Tracheal epithelial cell (primary cell): ENCODE measurements at places on chromosomes 2 and 18. TPM values are rescaled to one million over a fixed set of nuclear protein-coding genes. Genes with fewer than 3 reads are reported as not detected.

The TLX2 gene
- not detected in 2 replicates for total RNA-seq

The KRTCAP3 gene
- 28.0 and 28.6 TPM in 2 replicates for total RNA-seq

The USP34 gene
- total RNA-seq, result 81.7 and 82.5 TPM in 2 replicates

The MRPL33 gene
- 33.7 and 77.8 TPM in 2 replicates for total RNA-seq

The RBMS1 gene
- 32.2 and 51.3 TPM in 2 replicates for total RNA-seq

The GNLY gene
- total RNA-seq, result not detected in 2 replicates

The CCDC74A gene
- total RNA-seq, result 6.0 and 15.6 TPM in 2 replicates

The PRKCE gene
- total RNA-seq, result 7.2 and 11.7 TPM in 2 replicates

The GALNT3 gene
- 63.1 and 78.2 TPM in 2 replicates for total RNA-seq

The IL1B gene
- 31.8 and 169 TPM in 2 replicates for total RNA-seq

The HNMT gene
- total RNA-seq, result 3.4 and 7.2 TPM in 2 replicates

The MOGAT1 gene
- not detected in 2 replicates for total RNA-seq

The SP9 gene
- total RNA-seq, result not detected in 2 replicates

The ASPRV1 gene
- under 0.01 TPM in 1 of 2 replicates, not detected in the other for total RNA-seq

The ABCB6 gene
- 38.8 and 55.2 TPM in 2 replicates for total RNA-seq

The ABCG5 gene
- not detected in 2 replicates for total RNA-seq

The DQX1 gene
- 2.8 and 4.6 TPM in 2 replicates for total RNA-seq

The RMND5A gene
- 46.5 and 55.6 TPM in 2 replicates for total RNA-seq

The MGAT4A gene
- 2.4 and 4.3 TPM in 2 replicates for total RNA-seq
